Stimulated activated CD4-positive, alpha-beta T cell treated with anti-CD3 and anti-CD28 coated beads, Interleukin-15, amount 100 ng/mL, for 1 hour (primary cell): ENCODE measurements at places on chromosomes 11 and 22.

GRCh38 chr22:44182588-44183286, 2.0 kb downstream of the PARVG start:
- no peak for DNase-seq

GRCh38 chr11:116733043-116733755, 39.6 kb downstream of the BUD13 start:
- no peak for DNase-seq

- DNase-seq, result no peak
Measured at GRCh38 chr11:95647871-95648270, 141.7 kb downstream of the FAM76B start.

DNA sequence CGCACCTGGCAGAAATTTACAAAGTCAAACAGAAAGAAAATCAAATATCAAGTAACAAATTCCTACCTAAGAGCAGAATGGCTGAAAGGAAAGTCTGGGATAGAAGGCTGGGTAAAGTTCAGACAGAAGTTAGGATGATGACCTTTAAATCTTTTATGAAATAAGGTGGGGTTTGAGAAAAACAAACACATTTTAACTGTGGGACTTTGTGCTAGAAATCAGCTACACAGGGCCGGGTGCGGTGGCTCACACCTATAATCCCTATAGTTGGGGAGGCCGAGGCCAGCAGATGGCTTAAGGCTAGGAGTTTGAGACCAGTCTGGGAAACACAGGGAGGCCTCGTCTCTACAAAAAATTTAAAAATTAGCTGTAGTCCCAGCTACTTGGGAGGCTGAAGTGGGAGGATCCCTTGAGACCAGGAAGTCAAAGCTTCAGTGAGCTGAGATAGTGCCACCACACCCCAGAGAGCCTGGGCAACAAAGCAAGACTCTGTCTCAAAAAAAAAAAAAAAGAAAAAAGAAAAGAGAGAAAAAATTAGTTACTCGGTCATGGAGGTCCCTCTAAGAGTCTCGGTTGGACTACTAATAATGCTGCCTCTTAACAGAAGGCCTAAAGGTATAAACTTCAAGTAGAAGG, 119.7 kb upstream of the BID start:
- DNase-seq, result no peak

DNA sequence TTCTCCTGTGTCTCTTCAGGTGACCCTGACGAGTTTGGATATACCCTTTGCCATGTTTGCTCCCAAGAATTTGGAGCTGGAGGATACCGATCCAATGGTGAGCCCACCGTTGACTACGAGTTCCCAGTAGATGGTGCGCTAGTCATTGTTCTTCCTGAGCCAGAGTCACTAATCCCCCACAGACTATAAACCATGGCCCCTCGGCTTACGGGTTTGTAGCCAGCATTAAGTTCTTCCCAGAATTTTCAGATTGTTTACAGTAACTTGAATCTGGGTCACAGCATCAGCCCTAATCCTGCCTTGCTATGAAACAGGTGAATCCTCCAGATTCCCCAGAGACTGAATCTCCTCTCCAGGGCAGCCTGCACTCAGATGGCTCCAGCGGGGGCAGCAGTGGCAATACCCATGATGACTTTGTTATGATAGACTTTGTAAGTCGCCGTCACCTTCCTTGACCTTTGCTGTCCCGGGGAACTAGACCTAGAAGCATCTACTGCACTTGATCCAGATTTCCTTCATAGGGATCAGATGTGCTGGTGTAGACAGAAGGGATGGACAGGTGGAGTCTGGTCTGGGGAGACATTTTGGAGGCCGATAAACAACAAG, 31.8 kb downstream of the ARHGAP1 start:
- DNase-seq, result no peak

GRCh38 chr11:68269414-68270081, 2.2 kb downstream of the C11orf24 start:
- DNase-seq, result no peak

GRCh38 chr11:73564903-73565302, 33.0 kb downstream of the FAM168A start:
- DNase-seq, result no peak

DNA sequence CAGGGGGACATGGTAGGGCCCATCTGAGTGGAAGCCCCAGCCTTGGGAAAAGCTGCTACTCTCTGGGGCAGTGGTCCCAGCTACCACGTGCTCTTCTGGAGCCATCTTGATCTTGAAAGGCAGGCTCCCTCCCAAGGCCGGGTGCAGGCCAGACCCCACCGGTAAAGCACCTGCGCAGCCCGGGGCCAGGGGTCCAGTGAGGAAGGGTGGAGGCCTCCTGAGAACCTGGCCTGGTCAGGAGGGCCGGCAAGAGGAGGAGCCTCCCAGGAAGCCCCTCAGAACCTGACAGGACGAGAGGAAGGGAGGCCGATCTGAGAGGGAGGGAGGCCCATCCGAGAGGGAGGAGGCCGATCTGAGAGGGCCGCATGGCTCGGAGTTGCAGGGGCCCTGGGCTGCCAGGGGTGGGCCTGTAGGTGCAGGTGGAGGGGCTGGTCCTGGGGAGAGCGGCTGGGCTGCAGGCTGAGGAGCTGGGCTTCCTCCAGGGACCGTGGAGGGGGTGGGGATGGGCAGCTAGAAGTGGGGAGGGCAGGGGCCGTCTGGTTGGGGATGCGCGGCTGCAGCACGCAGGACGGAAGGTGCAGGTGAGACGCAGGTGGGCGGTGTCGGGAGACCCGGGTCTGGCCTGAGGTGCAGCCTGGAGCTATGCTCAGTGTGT, 529 bp downstream of the GRAMD4 start:
- no peak for DNase-seq

DNA sequence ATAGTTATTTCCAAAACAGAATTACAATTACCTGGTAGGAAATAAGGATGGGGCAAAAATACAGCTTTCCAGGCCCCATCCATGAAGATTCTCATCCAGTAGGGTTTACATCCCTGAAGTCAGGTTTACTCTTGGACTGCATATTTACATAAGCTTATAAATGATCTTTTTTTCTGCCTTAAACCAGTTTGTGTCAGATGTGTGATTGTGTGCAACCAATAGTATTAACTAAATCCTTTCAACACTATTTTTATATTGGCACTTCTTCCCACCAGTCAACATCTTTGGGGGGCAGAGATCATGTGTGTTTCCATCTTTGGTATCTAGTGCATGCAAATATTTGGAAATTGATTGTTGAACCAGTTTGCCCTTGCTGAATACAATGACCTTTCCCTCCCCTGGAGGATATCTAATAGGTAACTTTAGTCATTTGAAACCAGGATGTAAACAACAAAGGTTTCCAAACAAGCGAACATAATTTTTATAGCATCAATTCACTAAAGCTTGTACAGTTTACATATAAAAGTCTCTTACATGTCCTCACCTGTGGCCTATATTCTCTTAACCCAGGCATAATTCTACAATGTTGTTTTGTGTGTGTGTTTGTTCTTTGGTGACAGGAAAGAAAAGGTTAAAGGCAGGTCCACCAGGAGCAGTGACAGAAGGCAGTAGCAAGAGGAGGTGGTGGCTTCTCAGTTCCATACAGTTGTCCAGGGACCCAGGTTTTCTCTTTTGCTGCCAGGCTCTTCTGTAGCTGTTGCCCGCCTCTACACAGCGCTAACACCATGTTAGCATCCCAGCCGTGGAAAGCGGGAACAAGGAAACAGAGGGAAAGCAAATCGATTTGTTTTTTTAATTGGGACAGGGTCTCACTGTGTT, 1.7 kb upstream of the ME3 start:
- DNase-seq, result no peak

DNA sequence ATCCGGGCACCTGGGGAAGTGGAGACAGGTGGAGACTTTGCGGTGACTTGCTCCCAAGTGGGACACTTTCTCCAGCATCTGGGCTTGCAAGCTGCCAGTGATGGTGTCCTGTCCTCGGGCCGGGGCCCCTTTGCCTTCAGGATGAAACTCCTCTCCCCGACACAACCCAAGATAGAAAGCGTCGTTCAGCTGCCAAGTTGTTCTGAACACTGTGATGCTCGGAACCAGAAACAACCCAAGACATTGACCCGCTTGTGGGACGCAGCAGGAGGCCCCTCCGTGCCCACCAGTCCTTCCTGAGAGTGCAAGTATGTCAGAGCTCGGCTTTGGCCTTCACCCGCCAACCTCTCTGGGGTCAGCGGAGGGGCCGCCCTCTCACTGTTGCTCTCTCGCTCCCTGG, 31.3 kb downstream of the LINC01488 start:
- no peak for DNase-seq

DNA sequence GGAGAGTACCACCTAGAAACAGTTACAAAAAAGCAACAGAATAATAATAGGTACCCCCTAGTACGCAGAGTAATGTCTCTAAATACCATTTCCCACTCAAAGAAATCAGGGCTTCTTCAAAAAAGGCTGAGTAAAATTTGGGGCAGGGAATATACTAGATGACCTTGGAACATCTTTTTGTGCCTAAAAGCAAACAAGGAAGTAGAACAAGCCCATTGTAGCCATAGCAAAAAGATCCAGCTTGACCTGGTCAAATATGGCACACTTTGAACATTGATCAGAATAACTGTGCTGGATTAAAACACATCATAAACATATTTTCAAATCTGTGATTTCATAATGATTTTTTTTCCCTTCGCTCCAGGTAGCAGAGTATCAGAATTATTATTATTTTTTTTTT, 91.5 kb downstream of the YAP1 start:
- no peak for DNase-seq

- peak; percentile 26 for DNase-seq
Measured at GRCh38 chr22:35648066-35649025, at the start of gene APOL6. APOL6 (plus strand) TSS chr22:35648446; CDS start chr22:35656426, 7,980 bp downstream.

- no peak for DNase-seq
Measured at GRCh38 chr11:121517996-121518395, 65.2 kb upstream of the SORL1-AS1 start.

DNA sequence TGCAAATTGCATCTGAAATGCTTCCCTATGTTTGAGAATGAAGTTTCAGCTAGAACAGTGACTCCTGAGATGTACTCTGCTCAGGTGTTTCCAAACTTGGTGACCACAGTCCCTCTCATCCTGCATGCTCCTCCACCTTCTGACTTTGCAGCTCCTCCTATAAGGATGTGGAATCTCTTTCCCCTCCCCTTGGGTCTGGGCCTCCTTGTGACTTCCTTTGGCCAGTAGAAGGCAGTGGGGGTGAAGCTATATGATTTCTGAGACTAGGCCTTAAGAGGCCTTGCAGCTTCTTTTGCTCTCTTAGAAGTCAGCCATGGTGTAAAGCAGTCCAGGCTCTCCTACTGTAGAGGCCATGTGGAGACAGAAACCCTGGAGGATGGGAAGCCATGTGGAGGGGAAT, 50.7 kb downstream of the CSF2RB start:
- DNase-seq, result no peak

DNA sequence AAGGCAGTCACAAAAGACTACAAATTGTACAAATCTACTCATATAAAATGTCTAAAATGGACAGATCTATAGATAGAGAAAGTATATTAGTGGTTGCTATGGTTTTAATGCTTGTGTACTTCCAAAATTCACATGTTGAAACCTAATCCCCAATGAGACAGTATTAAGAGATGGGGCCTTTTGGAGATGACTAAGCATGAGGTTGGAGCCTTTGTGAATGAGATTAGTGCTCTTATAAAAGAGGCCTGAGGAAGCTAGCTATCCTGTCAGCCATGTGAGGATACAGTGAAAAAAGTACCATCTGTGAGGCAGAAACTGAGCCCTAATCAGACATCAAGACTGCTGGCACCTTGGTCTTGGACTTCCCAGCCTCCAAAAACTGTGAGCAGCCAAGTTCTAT, 82.6 kb downstream of the CYP2R1 start:
- no peak for DNase-seq

DNA sequence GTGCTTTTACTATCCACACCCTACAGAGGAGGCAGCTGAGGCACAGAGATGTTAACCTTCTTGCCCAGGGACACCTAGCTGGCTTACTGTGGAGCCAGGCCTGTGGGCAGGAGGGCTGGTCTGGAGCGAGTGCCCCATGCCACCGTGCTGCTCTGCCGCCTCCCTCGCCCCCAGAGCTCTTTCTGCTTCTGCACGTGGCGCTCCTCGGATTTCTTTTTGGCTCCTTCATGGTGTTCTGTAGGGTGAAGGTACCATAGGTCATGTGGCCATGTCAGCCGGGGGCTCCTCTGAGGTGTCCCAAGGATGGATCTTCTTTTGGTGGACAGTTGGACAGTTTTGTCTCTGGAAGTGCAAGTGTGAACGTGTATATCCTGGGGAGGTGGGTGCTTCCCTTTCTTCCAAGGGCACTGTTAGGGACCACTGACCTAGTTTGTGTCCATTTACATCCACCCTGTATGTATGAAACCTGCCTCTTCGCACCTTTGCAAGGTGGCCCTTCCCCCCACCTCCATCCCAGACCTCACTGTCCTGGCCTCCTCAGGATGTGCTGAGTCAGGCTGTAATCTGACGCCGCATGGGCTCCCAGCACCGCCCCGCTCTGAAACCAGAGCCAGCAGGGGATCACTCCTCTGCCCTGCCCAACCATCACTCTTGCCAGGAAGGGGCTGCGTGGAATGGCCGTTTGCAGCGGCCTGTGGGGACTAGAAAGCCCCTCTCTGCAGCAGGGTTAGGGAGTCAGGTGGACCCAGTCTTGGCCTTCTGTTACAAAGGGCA, 31.7 kb downstream of the POLR3H start:
- DNase-seq, result no peak

DNA sequence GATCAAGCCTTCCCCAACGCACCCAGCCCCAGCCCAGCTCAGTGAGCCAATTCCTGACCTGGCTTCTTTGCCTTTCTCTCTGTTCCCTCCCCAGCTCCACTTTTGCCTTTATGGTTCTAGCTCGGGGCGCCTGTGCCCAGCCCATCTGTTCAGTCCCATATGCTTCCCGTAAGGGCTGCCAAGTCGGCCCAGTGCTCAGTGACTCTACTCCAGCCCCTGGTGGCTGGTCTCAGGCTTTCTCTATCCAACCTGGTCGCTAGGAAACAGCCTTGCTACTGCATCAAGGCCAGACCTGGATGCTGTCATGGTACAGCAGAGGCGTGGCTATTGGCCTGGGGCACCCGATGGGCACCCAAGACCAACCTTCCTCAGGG, 178.0 kb downstream of the DSCAML1 start:
- DNase-seq, result no peak

- DNase-seq, result no peak
Measured at GRCh38 chr22:48492366-48493320, 1335.0 kb downstream of the BRD1 start.

- no peak for DNase-seq
Measured at GRCh38 chr11:11691296-11692151, 69.7 kb upstream of the GALNT18 start.

DNA sequence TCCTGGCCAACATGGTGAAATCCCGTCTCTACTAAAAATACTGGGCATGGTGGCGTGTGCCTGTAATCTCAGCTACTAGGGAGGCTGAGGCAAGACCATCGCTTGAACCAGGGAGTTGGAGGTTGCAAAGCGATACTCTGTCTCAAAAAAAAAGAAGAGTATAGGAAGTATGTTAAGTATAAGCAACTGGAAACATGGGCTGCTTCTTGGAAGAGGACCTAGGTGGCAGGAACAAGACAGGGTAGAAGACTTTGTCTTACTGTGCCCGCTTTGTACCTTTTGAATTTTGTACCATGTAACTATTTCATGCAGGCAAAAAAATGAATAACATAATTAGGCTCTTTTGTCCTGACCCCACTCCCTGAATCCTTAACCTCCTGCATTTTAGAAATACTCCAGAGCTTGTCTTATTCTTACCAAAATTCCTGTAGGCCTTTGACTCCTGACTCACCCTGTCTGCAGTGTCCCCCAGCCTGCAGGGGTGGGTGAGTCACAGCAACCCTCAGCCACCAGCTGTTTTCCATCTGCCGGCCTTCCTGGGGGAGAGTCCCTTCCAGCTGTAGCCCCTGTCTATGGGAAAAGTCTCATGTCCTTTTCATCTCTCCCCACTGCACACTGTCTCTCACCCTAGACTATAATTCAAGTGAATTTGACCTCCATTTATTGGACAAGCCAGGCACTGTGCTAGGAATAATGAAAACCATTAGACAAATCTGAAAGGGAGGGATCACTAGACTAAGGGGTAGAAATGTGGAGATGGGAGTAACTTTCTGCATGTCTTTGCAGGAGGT, 41.8 kb downstream of the TXN2 start:
- DNase-seq, result no peak
